ENCODE measurements at places on chromosomes 12 and 14.
A peak's percentile ranks its signal among the peaks of the same experiment; 100 is the strongest.

GRCh38 chr14:35343702-35344101, 51.5 kb downstream of the PSMA6 start:
- no peak for DNase-seq

GRCh38 chr12:49984476-49985359, 12.0 kb downstream of the AQP6 start:
- DNase-seq = no peak

- no peak for DNase-seq
Measured at GRCh38 chr14:77063571-77064171, 34.4 kb upstream of the CIPC start.

GRCh38 chr12:67925077-67925476, 64.2 kb upstream of the IFNG-AS1 start:
- no peak for DNase-seq

DNA sequence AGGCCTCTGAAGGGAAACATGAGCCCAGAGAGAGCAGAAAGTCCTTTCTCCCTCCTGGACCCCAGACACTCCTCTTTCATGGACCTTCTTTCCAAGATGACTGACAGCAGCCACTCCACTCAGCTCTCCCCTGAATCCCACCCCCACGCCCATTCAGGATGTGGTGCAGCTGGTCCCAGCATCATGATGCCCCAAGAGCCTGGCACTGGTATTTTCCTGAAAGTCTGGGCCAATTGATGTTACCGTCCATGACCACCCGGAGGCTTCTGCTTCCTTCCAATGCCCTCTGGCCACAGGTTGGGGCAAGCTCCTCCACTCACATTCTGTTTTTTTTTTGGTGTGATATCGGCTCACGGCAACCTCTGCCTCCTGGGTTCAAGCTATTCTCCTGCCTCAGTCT, 112.6 kb downstream of the CALM1 start:
- DNase-seq = no peak

DNA sequence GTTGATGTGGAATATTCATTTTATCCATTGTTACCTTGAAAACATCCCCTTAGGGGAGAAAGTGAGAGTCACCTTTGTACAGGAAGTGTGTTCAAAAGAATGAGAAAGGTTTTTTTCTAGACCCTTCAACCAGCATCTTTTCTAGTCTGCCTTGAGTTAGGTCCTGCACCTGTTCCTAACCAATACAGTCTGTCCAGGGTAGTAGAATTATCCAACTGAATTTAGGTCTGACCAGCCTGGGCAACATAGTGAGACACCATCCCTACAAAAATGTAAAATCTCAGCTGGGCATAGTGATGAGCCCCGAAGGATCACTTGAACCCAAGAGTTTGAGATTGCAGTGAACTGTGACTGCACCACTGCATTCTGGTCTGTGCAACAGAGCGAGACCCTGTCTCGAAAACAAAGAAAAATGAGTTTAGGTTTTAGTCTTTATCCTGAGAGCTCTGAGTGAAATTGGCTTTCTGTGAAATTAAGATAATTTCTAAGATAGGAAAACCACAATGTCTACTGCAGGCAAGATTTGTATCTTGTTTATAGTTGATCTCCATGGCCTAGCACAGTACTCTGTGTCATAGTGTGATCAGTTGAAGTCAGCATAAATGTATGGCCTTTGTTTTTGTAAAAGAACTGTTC, 25.2 kb downstream of the ARHGAP5 start:
- peak; percentile 37 for DNase-seq

- no peak for DNase-seq
Measured at GRCh38 chr12:129200576-129200975, 347.3 kb downstream of the GLT1D1 start.

GRCh38 chr12:126762150-126762549, 1504.8 kb upstream of the TMEM132C start:
- DNase-seq = no peak

DNA sequence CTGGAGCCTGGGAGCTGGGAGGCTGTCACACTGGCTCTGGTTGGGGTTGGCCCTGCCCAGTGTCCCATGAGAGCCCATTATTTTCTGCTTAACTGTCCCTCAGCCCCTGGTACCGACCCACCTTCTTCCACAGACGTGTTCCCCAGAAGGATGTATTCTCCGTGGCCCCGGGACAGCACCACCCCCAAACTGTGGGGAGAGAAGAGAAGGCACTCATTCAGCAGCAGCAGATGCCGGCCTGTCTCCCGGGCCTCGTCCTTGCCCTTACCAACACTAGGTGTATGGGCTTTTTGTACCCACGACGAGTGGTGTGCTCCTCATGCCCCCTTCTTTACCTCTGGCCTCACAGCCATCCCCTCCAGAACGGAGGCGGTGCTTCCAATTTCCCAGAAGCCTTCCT, 38.1 kb downstream of the LRTM2 start:
- no peak for DNase-seq

DNA sequence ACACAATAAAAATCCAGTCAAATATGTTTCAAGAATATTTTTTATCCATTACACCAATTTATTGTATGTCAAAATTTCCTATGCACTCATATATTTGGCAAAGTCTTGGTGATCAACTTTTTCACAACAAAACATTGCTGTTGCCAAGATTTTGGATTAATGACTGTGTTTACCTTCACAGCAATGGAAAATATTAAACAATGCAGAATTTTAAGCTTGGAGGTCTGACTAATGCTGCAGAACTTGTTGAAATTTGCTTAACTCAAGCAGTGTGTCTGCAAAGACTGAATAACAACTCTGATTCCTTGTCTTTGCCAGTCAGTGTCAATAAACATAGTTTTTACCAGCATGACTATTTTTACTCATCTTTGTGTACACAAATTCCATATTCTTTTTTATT, 336.4 kb downstream of the CCER1 start:
- no peak for DNase-seq
